Cerebellar nuclear complex (tissue), 1 donor: ENCODE measurements at places on chromosomes 6 and 20.

- DNase-seq: no peak
Measured at GRCh38 chr20:50123418-50123817, 10.5 kb upstream of the UBE2V1 start.

- no peak for DNase-seq
Measured at GRCh38 chr6:41561416-41561815, 15.2 kb downstream of the FOXP4 start.

- DNase-seq: no peak
Measured at GRCh38 chr20:24469894-24470745, 691 bp downstream of the SYNDIG1 start.

GRCh38 chr6:16766836-16767745, 5.8 kb upstream of the ATXN1 start:
- no peak for DNase-seq

GRCh38 chr20:44614525-44614924, 32.1 kb downstream of the PKIG start:
- no peak for DNase-seq

GRCh38 chr6:20882014-20882413, 347.8 kb downstream of the CDKAL1 start:
- DNase-seq: no peak

DNA sequence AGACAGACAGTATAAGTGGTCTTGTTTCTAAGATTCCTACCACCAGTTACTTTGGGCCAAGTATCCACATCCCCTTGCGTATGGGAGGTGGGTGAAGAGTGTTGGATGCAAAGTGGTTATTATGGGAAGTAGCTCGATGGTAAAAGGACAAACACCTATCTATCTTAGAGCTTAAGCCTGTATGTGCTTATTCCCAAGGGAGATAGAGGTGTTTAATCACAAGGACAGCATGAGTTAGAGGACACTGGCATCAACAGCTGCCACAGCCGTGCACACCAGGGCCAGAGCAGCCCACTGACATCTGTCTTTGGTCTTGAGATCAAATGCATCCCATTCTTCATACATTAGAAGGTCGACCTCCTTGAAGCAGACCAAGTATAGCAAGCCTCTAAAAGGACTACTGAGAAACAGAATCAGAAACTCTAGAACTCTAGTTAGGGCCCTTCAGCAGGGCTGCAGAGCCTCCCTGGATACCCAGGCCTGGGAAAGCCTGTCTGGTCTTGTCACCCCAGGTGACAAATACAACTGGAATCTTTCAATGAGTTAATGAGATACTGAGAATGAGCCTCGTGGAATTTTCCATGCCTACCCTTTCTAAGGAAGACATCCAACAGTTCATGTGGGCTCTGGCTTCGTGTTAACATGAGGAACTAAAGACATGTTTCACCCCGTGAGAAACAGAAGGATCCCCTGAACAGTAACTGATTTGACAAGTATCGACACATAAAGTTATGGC, 28.7 kb downstream of the TXNDC5 start:
- no peak for DNase-seq

GRCh38 chr6:15264902-15265761, 19.3 kb downstream of the JARID2 start:
- no peak for DNase-seq

- DNase-seq: no peak
Measured at GRCh38 chr6:168726312-168726856, 285.4 kb downstream of the SMOC2 start.

DNA sequence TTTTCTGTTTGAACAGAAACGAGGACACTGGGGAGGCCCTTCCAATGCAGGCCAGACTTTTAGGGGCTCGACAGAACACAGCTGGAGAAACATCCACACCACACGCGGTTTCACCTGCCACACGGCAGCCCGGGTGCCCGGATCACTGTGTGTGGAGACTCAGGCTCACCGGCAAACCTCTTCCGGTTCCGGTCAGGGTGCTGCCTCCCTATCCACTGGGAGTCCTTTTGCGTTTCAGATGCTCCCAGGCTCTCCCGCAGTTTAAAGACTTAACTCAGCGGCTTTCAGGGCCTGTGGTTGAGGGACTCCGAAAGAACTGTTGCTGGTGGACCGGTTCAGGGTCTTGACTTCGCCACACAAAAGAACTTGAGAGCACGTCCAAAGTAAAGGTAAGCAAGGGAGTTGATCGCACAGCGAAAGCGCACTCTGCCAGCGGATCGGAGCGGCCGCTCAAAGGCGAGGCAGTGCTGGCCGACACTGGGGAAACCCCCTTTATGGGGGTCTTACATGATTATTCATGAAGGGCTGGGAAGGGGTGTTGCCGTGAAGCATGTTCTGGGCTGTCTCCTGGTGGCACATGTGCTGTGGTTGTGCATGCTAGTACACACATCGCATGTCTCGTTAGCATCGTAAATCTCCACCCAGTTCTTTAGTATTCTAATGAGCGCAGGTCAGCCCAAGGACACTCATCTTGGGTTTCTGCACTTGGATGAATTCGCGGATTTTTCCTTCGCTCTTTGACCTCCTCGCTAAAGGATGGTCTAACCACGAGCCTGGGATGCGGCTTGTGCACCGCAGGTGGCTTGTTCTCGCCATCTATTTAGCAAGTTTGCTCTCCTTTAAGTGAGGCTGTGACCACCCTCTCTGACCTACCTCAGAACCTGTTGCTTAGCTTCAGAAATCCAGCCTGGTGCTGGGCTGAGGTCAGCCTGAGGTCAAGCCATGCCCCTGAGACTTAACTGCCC, 180.3 kb downstream of the CDH26 start:
- DNase-seq: no peak

- DNase-seq: no peak
Measured at GRCh38 chr20:62138204-62138543, 5.0 kb downstream of the PSMA7 start.

DNA sequence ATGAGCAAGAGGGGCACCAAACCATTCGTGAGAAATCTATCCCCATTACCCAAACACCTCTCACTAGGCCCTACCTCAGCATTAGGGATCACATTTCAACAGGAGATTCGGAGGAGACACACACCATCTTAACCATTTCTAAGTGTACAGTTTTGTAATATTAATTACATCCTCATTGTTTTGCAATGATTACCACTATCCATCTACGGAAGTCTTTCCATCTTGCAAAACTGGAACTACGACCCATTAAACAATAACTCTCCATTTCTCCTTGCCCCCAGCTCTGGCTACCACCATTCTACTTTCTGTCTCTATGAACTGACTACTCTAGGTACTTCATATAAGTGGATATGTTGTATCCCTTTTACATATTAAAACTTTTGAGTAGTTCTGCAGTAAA, 20.1 kb downstream of the ACOT13 start:
- DNase-seq: no peak

DNA sequence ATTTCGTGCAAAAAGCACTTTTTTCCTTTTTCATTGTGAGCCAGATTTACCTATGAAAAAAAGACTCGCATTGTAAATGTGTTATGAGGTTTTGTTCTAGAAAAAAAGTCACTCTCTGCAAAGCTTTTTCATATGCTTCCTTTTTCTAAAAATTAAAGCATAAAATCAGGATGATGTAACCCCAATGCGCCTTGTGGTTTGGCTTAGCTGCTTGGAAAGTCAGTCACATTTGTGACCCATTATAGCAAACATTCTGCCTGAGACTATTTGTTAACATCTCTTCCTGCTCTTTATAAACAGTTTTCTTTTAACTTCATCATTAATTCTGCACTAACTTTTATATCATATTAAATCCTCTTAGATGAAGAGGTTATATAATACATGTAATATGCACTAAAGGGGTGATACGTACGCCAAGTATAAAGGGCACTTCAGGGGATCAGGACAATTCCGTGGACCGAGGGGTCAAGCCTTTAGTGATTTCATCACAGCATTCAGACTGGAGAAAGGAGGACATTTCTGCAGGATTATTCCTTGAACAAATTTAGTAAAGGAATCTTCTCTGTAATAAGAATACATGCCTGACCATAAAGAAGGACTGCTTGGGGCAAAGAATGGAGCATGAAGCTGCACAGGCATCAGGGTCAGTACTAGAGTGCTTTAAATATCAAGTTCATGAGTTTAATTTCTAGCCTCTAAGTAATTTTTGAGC, 48.1 kb upstream of the SMLR1 start:
- no peak for DNase-seq

- no peak for DNase-seq
Measured at GRCh38 chr6:170453586-170454511, 99.3 kb downstream of the PSMB1 start.

DNA sequence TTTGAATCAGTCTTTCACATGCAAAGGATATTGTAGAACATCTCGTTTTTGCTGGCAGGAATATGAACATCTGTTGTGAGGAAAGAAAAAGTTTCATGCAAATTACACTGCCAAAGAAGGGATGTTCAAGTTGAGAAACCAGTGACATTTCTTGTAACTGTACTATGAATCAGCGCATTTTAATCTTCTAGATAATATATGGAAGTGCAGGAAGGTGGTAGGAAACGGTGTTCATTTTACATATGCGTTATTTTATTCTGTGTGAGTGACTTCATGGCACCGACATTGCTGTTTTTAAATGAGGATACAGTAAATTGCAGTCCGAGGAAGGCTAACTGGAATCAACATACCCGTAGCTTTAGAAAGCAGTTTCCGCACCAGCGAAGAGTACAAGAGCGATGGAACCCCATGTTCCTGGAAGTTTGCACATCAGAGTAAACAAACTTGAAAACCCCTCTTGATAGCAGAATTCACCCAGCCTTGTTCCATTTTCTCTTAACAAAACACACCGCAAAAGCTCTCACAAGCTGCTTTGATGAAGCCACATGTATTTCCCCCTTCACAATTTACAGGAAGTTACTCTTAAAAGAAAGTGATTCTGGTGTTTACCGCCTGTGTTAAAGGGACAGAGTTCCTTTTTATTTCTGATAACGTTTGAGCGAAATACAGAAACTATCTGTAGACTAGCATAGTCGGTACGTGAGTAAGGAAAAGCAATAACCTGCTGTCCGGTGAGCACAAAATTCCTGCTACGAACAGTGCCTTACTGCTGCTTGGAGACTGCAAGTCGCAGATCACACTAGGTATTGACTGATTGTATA, 11.5 kb downstream of the PRDM1 start:
- no peak for DNase-seq

GRCh38 chr20:43761386-43762340, 34.9 kb upstream of the GTSF1L start:
- DNase-seq: no peak

DNA sequence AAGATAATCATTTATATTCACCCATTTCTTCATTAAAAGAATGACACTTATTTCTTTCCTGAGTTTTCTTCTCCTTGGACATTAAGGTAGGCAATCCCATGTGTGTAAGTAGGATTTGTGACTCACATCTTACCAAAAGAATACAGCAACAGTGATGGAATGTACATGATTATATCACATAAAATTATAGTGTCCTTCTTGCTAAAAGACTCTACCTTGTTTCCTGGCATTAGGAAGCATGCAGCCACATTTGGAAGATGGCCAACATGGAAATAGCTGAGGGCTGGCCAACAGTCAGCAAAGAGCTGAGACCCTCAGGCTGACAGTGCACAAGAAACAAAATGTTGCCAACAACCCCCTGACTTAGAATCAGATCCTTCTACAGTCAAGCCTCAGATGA, 327.9 kb upstream of the MARCKS start:
- no peak for DNase-seq

- no peak for DNase-seq
Measured at GRCh38 chr6:73521351-73521985, 636 bp upstream of the EEF1A1 start.

- DNase-seq: no peak
Measured at GRCh38 chr6:98498144-98498775, 336.1 kb upstream of the POU3F2 start.

DNA sequence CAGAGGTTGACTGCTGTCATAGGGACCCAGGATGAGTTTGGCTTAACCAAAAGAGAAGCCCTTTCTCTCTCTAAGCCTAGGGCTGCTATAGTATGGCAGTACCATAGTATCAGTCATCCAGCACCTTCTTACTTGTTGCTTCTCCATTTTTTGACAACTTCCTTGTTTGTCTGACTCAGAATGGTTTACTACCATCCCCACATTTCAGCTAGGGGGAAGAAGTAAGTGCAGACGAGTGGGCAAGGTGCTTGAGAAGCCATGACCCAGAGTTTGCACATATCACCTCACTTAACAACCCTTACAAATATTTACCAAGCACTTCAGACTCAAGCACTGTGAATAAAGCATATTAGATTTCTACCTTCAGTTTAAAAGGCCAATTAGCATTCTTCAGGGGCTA, 289.9 kb upstream of the TSHZ2 start:
- no peak for DNase-seq

- no peak for DNase-seq
Measured at GRCh38 chr6:83068616-83069015, 1.1 kb downstream of the DOP1A start.

DNA sequence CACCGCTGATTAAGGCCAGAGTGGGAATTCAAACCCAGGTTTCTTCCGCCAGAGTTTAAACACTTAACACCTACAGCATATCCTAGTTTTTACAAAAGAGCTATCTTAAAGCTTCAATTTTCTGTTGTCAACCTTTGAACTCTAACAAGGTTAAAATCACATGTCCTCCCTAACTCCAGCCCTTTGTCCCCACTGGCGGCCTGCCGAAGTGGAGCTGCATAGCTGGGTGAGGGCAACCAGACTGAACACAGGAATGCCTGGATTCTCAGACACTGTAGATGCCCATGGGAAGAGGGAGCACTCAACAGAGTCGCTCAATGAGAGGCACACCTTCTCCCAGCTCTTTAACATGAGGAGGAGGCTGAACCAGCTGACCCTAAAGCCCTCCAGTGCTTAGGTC, 59.1 kb downstream of the LRFN2 start:
- no peak for DNase-seq

DNA sequence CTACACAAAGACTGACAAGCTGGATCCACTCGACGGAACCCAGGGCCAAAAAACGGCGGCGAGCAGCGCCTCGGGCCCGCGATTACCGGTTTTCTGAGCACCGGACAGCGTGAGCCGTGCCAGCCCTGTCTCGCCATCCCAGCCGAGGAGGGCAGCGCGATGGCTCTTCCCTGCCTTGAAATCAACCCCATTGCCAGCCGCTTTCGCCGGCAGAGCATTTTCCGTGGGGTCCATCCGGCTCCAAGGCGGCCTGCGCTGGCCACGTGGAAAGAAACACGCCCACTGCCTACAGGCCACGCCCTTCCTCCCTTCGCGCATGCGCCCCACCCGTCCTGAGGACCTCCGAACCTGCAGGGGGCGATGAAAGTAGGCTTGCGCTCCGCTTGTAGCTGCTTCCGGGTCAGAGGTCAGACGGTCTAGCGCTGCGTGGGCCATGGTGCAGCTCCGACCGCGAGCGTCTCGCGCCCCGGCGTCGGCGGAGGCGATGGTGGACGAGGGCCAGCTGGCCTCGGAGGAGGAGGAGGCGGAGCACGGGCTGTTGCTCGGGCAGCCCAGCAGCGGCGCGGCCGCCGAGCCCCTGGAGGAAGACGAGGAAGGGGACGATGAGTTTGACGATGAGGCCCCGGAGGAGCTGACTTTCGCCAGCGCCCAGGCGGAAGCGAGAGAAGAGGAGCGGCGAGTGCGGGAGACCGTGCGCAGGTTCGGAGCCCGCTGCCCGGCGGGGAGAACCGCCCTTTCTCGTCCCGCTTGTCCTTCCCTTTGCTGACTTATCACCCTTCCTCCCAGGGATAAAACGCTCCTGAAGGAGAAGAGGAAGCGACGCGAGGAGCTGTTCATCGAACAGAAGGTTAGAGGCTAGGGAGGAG, at the start of gene NOL7:
Gene NOL7, plus strand, starts transcription at position 410 of the 866 bp plus-strand sequence. Its CDS starts 24 bp downstream, at position 434.
- DNase-seq: peak; percentile 44
